ENCODE measurements at places on chromosomes 1 and 21. TPM values are rescaled to one million over a fixed set of nuclear protein-coding genes. Genes with fewer than 3 reads are reported as not detected.

Gene NTNG1
- 0.22 TPM for total RNA-seq

Gene PGD
- 154 TPM for total RNA-seq

Gene ERI3
- total RNA-seq, result 55.4 TPM

Gene LCE1B
- not detected for total RNA-seq

Gene NECTIN4
- 2.6 TPM for total RNA-seq

Gene AMY2A
- not detected for total RNA-seq

Gene OR2L5
- total RNA-seq, result not detected

Gene UBE2U
- total RNA-seq, result 0.29 TPM

Gene ITLN1
- not detected for total RNA-seq

Gene CLEC20A
- not detected for total RNA-seq

Data from placental pericyte (primary cell).